Stimulated activated CD4-positive, alpha-beta T cell treated with anti-CD3 and anti-CD28 coated beads, Interleukin-12 subunit alpha, Interleukin-12 subunit beta, amount 100 ng/mL, for 48 hours (primary cell): ENCODE measurements at places on chromosomes 2 and 18.
A peak's percentile ranks its signal among the peaks of the same experiment; 100 is the strongest.

DNA sequence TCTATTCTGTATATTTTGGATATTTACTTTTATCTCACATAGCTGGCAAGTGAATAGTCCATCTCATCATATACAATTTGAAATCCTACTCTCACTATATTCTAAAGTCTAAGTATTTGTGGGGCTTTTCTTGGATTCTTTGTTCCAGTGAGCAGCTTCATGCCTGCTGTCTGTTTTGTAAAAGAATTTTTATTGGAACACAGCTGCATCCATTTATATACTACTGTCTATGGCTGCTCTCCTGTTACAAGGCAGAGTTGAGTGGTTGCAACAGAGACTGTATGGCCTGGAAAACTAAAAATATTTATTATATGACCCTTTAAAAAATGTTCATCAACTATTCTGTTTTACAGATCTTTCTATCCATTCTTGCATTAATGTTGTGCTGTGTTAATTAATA, 193.3 kb upstream of the KLHL14 start:
- no peak for DNase-seq

DNA sequence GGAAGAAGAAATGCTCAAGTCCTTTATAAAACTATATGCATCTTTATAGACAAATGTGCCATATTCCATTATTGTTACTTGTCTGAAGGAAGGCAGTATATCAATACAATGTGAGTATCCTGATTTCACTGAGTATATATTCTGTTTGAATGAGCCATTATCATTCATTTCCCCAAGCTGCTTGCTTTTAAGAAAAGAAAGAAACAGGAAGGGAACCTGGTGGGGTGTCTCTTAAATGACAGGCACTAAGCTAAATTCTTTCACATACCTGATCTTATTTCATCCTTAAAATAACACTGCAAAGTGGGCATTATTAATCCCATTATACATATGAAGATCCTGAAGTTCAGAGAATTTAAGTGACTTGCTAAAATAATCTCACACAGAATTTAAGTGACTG, 307.9 kb downstream of the SLC8A1 start:
- no peak for DNase-seq

DNA sequence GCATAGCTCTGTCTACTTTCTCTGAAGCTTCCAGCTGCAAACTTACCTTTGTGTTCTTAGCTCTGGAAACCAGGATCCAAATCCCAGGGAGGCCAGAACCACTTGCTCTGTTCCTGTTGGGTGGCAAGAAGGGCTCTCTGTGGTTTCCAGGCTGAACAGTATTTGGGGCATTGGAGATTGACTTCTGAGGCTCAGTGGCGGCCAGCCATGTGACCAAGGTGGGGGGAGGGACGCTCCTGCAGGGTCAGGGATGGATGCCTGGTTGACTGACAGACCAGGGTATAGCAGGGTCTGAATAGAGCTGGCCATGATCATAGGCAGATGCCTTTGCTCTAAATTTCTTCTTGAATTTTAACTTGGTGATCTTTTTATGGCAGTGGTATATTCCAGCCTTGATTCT, 15.1 kb downstream of the SLC4A5 start:
- no peak for DNase-seq

DNA sequence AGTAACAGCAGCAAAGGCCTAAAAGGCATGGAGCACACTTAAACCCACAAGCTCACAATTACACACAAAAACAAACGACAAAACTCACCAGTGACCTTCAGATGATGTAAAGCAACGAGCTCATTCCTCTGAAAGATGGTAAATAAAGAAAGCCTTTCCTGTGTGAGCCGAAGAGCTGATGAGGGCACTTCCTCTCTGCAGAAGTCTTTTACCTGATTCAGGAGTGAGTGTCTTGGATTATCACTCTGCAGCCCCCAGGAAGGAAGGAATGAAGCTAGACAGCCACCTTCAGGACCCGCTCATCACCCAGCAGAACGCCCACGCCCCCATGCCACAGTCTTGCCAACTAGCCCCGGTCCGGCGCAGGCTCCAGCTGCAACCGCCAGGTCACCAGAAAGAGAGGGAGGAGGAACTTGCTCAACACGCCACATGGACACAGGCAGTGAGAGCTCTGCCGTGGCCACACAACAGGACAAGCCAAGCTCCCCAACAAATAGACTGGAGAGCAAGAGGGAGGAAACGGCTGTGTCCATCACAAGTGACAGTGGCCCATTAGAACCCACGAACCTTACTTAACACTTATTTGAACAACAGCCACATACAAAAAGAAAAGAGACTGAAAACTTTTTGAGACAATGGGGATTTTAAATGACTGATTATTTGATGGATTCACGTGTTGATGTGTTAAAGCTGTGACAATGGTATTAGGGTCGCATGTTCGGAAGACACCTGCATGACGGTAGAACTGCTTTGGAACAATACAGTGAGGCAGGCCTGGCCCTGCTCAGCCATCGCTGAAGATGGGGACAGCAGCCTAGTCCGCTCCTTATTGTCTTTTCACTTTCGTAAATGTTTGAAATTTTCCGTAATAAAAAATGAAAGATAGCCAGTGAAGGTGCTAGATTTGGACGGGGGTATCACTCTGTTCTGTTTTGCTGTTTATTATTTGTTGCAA, 127.3 kb downstream of the HDAC4 start:
- no peak for DNase-seq

GRCh38 chr18:46301081-46301480, 196.9 kb downstream of the HAUS1 start:
- DNase-seq: no peak

- no peak for DNase-seq
Observed at GRCh38 chr18:79135924-79136323, 66.7 kb downstream of the ATP9B start.

GRCh38 chr18:56115071-56116015, 523.0 kb downstream of the TXNL1 start:
- no peak for DNase-seq

- DNase-seq: no peak
Observed at GRCh38 chr2:37780387-37780676, 108.9 kb upstream of the CDC42EP3 start.

GRCh38 chr2:84704505-84705244, 176.2 kb downstream of the TRABD2A start:
- DNase-seq: no peak

DNA sequence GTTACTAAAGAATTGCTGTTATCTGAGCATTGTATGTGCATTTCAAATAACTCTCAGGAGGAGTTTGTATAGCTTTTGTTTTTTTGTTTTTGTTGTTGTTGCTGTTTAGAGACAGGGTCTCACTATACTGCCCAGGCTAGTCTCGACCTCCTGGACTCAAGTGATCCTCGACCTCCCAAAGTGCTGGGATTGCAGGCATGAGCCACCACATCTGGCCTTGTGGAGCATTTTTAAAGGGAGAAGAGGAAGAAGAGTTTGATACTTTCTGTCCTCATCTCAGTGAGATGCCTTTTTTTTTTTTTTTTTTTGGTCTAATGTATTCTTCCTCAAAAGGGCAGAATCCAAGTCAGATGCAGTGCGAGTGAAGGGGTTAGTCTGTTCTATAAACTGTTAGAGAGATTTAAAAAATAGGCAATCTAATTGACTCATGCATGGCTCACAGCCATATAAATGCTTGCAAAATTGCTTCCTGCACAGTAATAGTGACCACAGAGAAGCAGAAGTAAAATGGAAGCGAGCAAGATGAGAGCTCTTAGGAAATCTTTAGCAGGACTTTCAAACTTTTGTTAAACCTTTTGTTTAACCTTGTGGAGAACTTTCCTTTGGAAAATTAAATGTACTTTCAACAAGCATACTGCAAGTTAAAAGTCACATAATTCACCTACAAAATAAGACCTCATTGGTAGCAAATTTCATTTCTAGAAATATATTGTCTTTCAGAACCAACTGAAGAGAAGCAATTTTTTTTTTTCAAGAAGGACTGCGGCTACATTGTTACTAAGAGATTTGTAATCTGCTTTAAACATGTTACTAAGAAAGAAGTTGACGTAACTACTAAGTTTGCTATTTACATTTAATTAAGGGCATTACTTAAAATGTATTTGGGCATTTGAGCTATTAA, 52.3 kb upstream of the ROCK1 start:
- no peak for DNase-seq

DNA sequence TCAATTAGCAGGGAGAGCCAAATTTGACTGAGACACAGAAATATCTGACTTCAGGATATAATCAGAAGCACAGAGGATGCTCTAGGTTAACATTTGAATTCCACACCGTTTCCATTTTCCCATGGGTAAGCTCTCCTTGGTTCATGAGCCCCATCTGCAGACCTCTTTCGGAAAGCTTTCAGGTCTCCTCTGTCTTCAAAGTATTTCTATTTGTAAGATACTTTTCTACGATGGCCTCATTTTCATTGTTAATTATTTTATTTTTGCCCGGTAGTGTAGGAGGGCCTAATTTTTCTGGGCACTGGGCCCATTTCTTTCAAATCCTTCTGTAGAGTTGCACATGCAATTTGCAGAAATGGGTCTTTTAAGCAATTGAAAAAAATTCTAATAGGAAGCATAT, 53.8 kb downstream of the LRPPRC start:
- DNase-seq: no peak

GRCh38 chr2:85399183-85399455, 11.0 kb downstream of the CAPG start:
- no peak for DNase-seq

GRCh38 chr2:223723954-223724411, 113.4 kb downstream of the AP1S3 start:
- no peak for DNase-seq

GRCh38 chr2:47301277-47301618, 101.7 kb upstream of the MSH2 start:
- DNase-seq: no peak

DNA sequence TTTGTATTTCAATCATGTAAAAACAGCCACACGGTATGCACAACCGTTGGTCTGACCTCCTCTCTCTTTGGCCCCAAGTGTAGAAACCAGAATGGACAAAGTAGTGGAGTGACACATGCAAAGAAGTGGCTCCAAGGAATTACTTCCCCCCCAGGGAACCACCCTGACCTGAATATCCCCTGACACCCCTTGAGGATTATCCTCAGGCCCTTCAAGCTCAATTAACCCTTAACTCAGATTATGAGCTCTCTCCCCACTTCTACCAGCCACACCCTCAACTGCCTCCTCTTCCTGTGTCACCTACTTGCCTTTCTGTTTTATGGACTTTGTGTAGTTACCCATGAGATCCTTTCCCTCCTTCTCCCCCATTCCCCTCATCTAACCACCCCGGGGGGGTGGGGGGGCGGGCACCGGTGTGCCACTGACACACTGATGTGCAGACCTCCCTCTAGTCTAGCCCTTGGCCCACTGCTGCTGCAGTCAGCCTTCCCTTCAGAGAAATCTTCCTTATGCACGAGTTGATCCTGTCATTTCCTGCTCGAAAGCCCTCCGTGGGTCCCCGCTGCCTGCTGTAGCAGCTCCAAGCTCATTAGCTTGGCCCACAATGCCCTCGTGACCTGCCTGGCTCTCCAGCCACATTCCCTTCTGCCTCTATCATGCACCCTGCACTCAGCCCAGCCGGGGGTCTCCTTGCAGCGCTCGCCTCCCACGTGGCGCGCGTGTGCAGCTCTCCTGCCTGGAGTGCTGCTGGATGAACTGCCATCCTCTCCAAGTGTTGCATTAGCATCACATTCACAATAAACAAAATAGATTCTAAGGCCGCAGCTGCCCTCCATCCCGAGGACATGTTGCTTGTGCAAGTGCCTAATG, 40.1 kb upstream of the TMEM177 start:
- no peak for DNase-seq

DNA sequence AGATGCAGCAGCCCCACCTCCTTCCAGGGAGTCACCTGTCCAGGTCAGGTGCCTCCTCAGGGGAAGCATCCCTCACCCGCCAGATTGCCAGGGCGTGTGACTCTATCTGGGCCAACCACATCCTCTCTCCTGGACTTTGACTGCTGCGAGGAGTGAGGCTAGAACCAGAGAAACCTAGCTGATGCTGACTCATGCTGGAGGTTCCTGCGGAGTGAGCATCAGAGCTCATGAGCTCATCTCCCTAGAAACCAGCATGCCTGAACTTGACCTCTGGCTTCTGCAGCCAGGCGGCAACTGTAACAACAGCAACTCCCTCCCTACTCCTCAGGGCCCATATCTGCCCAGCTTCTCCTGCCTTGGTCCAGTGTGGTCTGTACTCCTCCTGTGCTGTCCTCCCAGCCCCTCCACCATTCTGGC, 28.3 kb upstream of the NT5DC4 start:
- DNase-seq: peak; percentile 54

DNA sequence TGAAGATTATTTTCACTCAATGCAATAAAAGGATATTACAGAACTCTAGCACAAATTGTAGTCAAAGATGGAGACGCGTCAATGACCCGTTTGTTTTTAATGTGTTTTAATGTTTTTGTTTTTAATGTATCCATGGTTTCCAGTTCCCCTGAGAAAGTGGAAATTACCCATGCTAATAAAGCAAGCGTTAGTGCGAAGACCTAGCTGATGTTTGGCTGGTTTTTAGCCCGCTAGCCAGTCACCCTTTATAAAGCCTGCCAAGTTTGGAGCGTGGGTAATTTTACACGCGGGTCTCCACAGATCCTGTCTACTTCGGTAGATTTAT, 430 bp upstream of the CHMP1B start:
- no peak for DNase-seq

DNA sequence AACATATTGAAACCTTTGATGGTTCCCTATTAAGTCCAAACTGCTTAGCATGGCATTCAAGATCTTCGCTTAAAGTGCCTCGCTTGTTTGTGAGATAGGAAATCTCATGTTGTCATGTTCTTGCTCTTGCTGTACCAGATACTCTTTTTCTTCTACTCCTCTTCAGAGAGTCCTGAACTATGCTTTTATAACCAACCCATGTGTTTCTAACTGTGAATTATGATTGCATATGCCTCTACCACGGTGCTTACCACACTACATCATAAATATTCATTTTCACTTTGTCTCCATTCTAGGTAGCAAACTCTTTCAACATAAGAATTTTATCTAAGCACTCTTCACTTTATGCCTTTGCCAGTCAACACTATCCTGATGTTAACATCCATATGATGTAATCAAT, 23.6 kb downstream of the STAT4 start:
- no peak for DNase-seq

GRCh38 chr2:240288087-240288521, 147.4 kb upstream of the GPC1 start:
- no peak for DNase-seq

GRCh38 chr2:67717692-67718091, 320.6 kb downstream of the ETAA1 start:
- DNase-seq: no peak

- DNase-seq: no peak
Observed at GRCh38 chr2:178478130-178478438, 316 bp downstream of the FKBP7 start.

- no peak for DNase-seq
Observed at GRCh38 chr2:128371248-128371630, 52.6 kb upstream of the HS6ST1 start.

- no peak for DNase-seq
Observed at GRCh38 chr18:35964319-35964718, 8.2 kb upstream of the RMP24 start.

GRCh38 chr2:208407667-208408066, 1.1 kb downstream of the PTH2R start:
- no peak for DNase-seq

- no peak for DNase-seq
Observed at GRCh38 chr2:191265311-191266170, 20.3 kb downstream of the MYO1B start.

GRCh38 chr2:163592954-163593622, 142.7 kb downstream of the FIGN start:
- DNase-seq: no peak

GRCh38 chr18:23798249-23798648, 109.0 kb downstream of the LAMA3 start:
- no peak for DNase-seq

GRCh38 chr18:9741793-9742523, 33.9 kb downstream of the RAB31 start:
- no peak for DNase-seq

GRCh38 chr2:147222506-147222905, 622.3 kb upstream of the ACVR2A start:
- no peak for DNase-seq
